Panc1 (cell line): ENCODE measurements at places on chromosomes 3 and 15. TPM values are rescaled to one million over a fixed set of nuclear protein-coding genes. Genes with fewer than 3 reads are reported as not detected.

DNA sequence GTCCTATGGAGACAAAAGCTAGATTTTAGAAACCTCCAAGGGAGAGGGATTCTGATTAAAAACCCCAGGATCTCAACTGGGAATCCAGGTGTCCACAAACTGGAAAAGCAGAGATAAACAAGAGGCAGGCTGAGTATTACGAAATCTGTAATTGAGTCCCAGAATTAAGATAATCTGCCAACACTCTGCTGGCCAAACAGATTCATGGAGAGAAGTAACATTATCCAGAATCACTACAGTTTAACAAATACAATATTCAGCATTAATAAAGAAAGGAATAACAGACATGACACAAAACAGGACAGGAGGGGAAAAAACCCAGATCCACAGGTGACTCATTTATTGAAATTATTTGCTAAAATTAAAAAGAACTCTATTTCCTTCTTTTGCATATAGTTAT is 227.2 kb upstream of the NANOGP8 start:
- DNase-seq: no peak

DNA sequence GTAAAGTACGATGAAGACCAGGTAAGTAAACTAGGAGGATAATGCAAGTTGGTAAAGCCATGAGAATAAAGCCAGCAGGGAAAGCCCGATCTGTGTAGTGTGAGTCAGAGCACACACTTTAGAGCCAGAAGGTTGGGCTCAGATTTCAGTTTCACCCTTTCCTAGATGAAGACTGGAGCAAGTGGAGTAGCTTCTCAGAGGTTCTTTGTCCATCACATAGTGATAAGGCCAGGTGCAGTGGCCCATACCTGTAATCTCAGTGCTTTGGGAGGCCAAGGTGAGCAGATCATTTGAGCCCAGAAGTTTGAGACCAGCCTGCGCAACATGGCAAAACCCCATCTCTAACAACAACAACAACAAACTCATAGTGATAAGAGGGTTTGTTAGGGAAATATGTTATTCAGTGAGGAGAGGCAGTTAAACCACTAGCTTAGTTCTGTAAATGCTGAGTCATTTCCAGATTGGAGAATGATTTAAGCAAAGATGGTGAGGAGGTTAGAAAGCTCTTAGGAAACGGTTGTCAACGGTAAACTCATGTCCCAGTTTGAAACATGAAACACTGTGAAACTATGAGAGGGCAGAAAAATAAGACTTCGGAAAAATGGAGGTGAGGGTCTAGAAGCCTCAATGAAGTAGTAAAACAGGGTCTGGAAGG is 39.0 kb downstream of the IL12A start:
- DNase-seq: no peak

- DNase-seq: no peak
Observed at GRCh38 chr3:55077726-55078125, 149.9 kb upstream of the LRTM1 start.

DNA sequence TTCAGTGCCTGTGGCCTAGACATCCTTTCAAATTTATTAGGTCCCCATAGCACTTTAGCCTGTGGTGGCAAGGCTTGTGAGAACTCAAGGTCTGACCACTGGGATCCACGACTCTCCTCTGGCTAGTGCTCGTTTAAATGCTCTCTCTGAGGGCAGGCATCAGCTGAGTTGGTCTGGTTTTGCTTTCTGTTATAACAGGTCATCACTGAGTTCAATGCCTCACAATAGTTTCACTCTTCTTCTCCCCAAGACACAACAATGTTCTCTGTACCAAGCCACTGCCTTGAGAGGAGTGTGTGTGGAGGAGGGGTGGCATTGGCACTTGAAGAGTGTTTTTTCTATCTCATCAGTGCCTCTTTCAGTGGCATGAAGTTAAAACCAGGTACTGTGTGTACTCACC is 7.6 kb downstream of the OR5K4 start:
- DNase-seq: no peak

GRCh38 chr3:63959146-63959545 is 47.0 kb upstream of the SCAANT1 start:
- no peak for DNase-seq

DNA sequence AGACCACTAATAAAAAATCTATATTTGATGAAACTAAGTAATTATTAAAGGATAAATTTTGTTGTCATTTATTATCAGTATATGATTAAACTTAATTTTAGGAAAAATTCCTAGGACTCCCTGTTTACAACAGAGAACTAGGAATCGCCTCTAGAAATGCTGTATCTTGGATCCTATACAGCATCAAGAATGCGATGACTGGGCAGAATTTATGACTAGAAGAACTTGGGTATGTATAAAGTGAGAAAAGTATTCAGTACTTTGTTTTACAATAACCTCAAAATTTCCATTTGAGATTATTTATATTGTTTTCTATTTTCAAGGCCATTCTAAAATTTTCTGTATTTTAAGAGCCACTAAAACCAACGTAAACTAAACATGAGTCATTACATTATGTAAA is 82.3 kb upstream of the AGTR1 start:
- no peak for DNase-seq

- no peak for DNase-seq
Observed at GRCh38 chr3:54968546-54969172, 40.8 kb upstream of the LRTM1 start.

GRCh38 chr3:49826016-49826415 is 12.3 kb upstream of the UBA7 start:
- no peak for DNase-seq

GRCh38 chr15:100740138-100740537 is 137.7 kb downstream of the ASB7 start:
- no peak for DNase-seq

- no peak for DNase-seq
Observed at GRCh38 chr3:15919971-15920370, 122.2 kb upstream of the ANKRD28 start.

- no peak for DNase-seq
Observed at GRCh38 chr3:29557186-29557585, 276.3 kb downstream of the RBMS3 start.

DNA sequence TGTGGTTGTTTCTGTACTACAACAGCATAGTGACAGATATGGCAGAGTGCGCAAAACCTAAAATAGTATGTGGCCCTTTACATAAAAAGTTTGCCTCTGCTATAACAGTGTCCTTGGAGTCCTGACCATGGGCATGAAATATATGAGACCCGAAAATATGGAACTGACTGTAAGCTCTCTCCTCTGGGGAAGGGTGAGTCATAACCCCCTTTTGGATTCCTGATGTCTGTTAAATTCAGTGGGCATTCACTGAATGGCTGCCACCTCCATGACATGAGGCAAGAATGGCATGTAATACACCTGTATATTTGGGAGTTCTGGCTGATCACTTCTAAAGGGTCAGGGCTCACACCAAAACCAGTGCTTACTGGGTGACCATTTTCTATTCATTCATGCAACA is 6.1 kb downstream of the TBC1D2B start:
- no peak for DNase-seq

DNA sequence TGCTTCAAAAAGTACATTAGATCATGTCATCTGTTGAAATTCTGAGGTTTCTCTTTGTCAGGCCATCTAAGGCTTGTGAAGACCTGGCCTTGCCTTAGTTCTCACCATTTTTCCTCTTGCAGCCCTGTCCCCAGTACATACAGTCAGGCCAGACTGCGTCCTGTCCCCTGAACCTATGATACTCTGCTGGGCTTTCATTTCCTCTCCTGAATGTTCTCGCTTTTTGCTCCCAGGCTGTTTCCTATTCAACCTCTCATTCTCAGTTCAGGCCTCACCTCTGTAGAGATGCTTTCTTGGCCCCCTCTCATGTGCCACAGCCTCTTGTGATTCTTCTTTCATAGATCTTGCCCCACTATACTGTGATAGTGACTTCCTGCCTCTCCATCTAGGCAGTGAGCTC is 648.8 kb upstream of the KCNMB2 start:
- DNase-seq: no peak

GRCh38 chr3:195844671-195845218 is 33.0 kb upstream of the MUC4 start:
- no peak for DNase-seq

DNA sequence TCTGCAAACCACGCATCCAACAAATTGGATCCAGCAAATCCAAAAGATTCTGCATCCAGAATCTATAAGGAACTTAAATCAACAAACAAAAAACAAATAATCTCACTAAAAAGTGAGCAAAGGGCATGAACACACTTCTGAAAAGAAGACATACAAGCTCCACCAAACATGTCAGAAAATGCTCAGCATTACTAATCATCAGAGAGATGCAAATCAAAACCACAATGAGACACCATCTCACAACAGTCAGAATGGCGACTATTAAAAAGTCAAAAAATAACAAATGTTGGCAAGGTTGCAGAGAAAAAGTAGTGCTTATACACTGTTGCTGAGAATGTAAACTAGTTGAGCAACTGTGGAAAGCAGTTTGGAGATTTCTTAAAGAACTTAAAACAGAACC is 21.6 kb upstream of the SLC25A36 start:
- DNase-seq: no peak

DNA sequence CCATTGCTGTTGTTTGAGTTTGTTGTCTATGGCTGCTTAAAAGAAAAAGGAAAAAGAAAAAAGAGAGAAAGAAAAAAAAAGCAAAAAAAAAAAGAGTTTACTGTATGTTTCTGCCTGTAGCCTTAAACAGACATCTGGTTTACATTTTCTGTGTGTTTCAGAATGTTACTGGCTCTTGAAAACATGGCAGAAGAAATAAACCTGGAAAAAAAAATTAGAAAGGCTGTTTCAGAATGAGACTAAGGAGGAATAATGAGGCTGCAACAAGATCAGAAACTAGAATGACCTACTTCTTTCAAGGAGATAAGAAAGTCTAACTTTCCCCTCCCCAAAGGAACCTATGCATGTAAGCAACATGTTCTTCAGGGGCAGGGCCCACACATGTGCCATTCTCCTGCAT is 292.1 kb downstream of the DIPK2A start:
- no peak for DNase-seq

DNA sequence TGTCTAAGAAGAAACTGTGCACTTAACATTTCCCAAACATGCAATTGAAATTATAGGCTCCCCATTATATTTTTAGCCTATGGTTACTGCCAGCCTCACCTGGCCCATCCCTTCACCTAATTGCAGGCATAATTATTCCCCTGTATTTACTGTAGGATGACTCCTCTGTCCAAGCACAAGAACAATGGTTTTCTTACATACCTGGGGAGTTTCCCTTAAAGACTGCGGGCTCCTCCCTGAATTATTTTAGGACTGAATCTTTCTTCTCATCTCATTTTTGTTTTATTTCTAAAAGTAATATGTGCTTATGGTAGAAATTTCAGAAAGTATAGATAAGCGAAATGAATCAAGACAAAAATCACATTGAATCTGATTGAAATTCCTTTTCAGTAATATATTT is 11.4 kb downstream of the TM4SF1 start:
- no peak for DNase-seq

DNA sequence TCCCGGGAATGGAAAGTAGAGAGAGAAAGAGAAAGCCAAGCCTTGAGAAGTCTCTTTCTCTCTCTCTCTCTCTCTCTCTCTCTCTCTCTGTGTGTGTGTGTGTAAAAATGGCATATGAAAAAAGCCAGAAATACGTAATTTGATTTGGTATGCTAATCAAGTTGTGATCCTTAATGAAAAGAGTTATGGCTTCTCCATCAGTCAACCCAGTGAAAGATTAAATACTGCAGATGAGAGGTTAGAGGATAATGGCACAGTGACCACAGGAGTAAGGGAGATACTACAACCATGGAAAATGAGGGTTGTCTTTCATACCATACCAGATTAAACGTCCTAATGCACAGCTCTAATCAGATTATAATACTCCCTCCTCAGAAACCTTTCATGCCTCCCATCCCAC is 193.5 kb upstream of the SOX2 start:
- no peak for DNase-seq

DNA sequence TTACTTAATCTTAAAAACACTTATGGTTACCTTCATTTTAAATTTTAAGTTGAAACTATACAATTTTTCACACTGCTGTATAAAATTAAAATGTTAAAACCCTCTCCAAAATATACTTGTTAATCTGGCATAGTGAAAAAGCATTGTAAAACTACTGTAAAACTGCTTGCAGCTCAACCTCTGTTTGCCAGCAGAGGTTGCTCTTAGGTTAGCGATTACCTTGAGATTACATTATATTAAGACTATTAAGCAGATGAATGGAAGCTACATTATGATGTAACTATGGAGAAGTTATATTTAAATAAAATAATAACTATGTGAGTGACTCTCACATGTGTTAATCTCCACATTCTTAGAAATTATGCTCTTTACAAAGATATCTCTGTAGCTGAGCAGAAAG is 143.6 kb upstream of the SLITRK3 start:
- DNase-seq: no peak

GRCh38 chr15:39801641-39802309 is 19.1 kb upstream of the FSIP1 start:
- no peak for DNase-seq

GRCh38 chr3:102179326-102180177 is 255.3 kb upstream of the ZPLD1 start:
- DNase-seq: no peak

- no peak for DNase-seq
Observed at GRCh38 chr15:85831415-85832113, 36.8 kb upstream of the KLHL25 start.

- no peak for DNase-seq
Observed at GRCh38 chr3:146148468-146148931, 12.5 kb downstream of the PLOD2 start.

DNA sequence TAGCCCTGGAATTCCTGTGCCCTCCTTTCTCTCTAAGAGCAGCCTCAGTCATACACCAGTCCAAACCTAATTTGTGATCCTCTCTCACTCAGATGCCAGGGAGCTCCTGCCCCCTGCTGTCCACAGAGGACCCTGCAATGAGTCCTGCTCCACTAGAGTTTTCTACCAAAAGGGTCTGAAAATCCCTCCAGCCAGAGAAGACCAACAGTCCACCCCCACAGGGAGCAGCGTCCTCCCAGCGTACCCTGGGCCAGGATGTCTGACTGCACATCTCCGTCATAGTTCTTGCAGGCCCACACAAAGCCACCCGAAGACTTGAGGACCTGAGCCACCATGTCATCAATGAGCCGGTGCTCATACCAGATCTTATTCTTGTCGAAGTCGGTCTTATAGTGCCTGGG is 15.4 kb downstream of the IDH2 start:
- no peak for DNase-seq

Gene MUC20
- total RNA-seq: not detected

Gene PLA2G4D
- not detected for total RNA-seq

Gene LAMB2
- 189 TPM for total RNA-seq

Gene XCR1
- not detected for total RNA-seq

Gene ZPLD1
- not detected for total RNA-seq

Gene CD276
- total RNA-seq: 99.1 TPM

Gene CERS3
- not detected for total RNA-seq

Gene FAM107A
- 0.08 TPM for total RNA-seq

Gene KCNMB3
- 5.8 TPM for total RNA-seq

Gene MGA
- 43.6 TPM for total RNA-seq

Gene PCLAF
- total RNA-seq: 97.8 TPM

Gene HDC
- total RNA-seq: not detected

Gene KLHL18
- total RNA-seq: 35.4 TPM

Gene CAV3
- total RNA-seq: not detected

Gene BCHE
- total RNA-seq: 1.5 TPM

Gene ATP2B2
- not detected for total RNA-seq

Gene ITIH3
- total RNA-seq: 0.67 TPM

Gene CCK
- total RNA-seq: not detected
